ENCODE measurements at places on chromosomes 6 and 20.

DNA sequence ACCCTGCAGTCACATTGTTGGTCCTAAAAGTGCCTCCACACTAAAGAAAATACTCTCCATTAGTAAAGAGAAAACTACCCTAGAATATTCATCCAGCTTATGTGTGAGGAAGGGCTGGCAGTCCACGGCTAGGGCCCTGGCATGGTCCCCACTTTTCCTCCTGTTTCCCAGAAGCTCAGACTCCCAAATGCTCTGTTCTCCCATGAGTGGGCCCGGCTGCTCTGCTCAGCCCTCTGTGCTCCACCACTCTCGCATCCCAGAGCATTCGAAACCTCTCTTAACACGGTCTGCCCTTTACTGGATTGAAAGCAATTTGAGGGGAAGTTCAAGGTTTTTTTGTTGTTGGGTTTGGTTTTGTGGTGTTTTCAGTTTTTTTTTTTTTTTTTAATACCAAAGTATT lies 61.8 kb downstream of the APCDD1L start:
- no peak for DNase-seq

DNA sequence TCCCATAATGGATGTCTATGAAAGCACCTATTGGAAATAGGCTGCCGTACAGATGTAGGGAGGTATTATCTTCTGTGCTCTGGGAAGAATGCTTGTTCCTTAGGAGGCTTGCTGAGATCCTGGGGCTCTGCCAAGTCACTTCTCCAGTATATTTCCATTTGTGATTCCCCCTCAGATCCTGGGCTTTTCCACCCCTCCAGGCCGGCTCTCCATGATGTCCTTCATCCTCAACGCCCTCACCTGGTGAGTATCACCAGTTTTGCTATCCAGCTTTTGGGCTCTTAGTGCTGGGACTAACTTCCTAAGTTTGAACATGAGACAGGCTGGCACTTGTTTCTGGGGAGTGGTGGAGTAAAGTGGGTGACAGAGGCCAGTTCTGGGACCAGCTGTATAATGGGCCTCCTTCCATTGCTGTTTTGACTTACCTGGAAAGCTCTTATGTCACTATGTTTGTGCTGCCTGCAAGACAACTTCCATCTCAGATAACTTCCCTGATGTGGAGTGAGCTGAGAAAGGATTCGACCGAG lies 2.6 kb downstream of the SYS1 start:
- DNase-seq: no peak

- no peak for DNase-seq
Observed at GRCh38 chr20:40982415-40983145, 46.0 kb upstream of the TOP1 start.

- no peak for DNase-seq
Observed at GRCh38 chr6:165599121-165599520, 63.9 kb downstream of the PDE10A start.

DNA sequence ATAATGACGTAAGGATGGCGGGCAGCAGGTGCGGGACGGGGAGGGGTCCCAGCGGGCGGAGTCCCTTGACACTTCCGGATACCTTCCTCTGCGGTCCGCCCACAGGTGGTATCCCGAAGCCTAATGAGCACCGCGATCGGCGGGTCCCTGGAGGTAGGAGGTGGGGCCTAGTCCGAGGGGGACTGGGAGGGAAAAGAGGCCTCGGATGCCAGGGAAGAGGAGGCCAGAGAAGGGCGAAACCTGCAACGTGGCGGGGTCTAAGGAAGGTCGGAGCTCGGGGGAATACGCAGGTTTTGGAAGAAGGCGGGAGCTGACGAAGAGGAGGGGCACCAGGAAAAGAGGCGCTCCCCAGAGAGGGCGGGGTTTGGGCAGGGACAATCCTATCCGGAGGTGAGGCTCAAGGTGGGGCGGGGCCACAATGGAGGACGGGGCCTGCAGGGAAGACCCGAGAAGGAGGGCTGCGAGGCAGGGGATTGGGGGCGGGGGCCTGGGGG lies 3.7 kb downstream of the PRSS16 start:
- no peak for DNase-seq

GRCh38 chr20:12966468-12967085 lies 42.2 kb upstream of the SPTLC3 start:
- no peak for DNase-seq

DNA sequence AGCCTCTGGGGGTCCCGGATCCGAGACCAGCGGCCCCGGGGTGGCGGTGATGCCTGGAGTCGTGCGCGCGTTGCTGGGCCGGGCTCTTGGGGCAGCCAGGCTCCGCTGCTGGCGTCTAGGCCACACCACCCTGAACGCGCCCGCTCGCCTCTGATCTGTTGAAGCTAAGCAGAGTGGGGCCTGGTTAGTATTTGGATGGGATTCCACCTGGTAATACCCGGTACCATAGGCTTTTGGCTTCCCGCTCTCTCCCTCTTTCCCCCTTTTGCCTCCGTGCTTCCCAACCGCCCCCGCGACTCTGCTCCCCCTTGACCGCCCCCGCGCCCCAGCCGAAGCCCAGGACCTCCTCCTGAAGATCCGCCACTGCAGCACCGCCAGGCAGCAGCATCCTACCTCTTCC lies 1383.5 kb upstream of the DEFB115 start:
- DNase-seq: no peak

DNA sequence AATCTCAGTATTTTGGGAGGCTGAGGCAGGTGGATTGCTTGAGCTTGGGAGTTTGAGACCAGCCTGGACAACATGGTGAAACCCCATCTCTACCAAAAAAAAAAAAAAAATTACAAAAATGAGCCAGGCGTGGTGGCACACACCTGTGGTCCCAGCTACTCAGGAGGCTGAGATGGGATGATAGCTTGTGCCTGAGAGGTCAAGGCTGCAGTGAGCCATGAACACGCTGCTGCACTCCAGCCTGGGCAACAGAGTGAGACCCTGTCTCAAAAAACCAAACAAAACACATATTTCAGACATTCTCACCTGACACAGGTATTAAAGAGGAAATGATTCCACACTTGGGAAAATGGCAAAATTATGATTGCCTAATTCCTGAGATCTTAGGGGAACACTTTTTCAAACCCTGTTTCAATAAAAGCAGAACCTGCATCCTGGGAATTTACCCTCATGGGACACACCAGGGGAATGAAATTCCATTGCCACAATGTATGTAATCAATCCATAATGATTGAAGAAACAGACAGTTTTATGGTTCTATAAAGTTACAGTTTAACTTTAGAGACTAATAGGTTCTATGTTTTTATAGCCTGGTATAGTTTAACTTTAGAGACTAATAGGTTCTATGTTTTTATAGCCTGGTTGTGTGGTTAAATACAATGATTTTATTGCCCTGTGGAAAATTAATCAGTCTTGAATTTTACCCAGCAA lies 29.6 kb upstream of the DNAAF9 start:
- no peak for DNase-seq

- DNase-seq: no peak
Observed at GRCh38 chr20:35735826-35736470, 6.1 kb downstream of the RBM39 start.

- DNase-seq: no peak
Observed at GRCh38 chr20:51788822-51789221, 13.5 kb downstream of the SALL4 start.

- DNase-seq: no peak
Observed at GRCh38 chr6:152651986-152652385, 14.8 kb upstream of the SYNE1 start.

- no peak for DNase-seq
Observed at GRCh38 chr6:6003621-6004366, 2.9 kb downstream of the NRN1 start.

GRCh38 chr20:51959066-51959542 lies 156.8 kb upstream of the SALL4 start:
- no peak for DNase-seq

DNA sequence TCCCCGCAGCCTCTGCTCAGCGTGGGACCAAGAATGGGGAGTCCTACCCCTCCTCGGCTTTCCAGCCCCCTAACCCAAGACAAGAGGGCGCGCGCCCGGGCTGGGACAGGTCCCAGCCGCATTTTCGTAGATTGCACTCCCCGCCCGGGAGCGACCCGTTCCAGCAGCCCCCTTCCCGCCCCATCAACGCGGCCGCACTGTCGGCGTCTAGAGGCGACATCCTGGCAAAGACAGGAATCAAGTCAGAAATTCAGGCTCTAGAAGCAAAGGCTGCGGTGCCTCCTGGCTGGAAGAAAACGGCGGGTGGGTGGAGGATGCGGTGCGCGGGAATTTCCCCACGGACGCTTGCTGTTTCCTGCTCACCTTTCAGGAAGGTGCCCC lies 957 bp downstream of the PROKR2 start:
- no peak for DNase-seq

DNA sequence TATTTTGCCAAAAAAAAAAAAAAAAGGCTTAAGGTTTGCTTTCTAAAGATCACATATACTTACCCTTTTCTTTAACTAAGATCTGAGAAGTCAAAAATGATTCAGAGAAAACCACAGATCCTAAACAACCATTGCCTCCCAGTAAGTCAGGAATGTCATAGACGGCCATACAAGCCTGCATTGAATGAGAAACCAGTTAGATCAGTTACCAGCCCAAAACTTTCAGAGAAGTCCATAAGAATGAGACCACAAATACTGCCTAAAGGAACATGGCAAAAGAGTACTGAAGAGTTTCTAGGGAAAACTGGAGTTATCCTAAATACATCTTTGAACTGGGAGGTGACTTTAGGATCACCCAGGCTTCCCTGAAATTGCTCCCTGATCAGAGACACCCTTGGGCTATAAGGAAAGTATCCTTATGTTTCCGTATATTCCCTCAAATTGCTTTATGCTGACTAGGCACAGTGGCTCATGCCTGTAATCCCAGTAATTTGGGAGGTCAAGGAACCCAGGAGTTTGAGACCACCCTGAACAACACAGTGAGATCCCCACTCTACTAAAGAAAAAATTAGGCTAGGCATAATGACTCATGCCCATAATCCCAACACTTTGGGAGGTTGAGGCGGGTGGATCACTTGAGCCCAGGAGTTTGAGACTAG lies 79.4 kb upstream of the SLC4A11 start:
- DNase-seq: no peak

DNA sequence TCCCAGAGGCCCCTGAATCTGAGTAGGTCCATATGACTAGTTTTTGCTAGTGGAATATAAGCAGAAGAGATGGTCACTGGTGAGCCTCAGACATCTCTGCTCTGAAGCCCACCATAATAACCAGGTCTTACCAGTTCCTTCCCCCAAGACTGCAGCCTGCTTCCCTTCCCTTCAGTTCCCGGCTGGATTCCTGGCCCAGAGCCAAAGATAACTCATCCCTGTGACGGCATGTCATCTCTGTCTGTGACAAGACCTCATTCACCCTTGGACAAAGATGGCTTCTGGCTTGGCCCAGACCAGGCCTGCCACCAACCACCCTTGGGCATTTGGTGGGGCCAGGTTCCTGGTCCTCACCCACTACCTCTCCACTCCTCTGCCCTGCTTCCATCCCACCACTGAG lies 145.5 kb upstream of the TOP1 start:
- DNase-seq: no peak

DNA sequence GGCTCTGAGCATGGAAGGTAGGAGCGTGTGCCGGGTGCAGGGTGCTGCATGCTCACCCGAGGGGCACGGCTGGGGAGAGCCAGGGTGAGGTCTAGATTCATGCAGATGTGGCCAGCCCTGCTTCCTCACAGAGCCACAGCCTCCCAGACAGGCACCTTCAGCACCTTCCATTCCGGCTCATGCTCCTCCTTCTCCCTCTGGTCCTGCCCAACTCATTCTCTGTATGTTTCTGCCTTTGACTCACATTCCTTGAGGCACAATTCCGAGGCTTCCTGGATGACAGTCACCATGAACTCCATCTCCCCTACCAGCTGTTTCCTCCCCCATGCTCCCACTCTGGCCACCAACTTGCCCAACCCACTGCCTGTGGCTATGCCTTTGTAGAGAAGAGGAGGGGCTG lies 35.4 kb downstream of the DACT2 start:
- DNase-seq: no peak

GRCh38 chr20:21027569-21027968 lies 78.6 kb downstream of the LINC00237 start:
- DNase-seq: no peak

DNA sequence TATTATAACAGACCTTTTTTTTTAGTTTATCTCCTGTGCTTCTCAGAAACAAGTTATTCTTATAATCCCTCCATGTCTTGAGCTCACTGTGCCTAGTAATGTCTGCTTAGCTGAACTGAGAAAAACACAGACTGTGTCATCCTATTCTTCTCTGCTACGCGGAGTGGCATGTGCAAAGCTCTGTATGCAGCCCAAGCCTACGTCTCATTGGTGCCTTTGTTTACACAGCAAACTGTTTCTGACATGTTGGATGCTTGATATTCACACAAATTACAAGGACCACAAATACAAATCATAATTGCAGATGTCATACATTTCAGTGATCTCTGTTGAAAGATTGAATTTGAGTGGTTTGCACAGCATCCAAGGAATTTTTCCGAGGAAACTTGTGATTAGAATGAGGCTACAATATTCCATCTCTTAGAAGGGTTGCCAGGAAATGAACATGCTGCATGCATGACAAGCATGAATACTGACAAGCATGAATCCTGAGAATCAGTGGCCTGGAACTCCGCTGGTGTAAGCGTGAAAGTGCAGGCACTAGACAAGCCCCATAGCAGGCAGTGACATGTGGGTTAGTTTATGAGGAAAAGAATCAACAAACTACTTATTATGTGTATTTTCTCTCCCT lies 128.4 kb upstream of the SGK1 start:
- no peak for DNase-seq

GRCh38 chr6:112227411-112227810 lies 27.0 kb downstream of the LAMA4 start:
- DNase-seq: no peak

DNA sequence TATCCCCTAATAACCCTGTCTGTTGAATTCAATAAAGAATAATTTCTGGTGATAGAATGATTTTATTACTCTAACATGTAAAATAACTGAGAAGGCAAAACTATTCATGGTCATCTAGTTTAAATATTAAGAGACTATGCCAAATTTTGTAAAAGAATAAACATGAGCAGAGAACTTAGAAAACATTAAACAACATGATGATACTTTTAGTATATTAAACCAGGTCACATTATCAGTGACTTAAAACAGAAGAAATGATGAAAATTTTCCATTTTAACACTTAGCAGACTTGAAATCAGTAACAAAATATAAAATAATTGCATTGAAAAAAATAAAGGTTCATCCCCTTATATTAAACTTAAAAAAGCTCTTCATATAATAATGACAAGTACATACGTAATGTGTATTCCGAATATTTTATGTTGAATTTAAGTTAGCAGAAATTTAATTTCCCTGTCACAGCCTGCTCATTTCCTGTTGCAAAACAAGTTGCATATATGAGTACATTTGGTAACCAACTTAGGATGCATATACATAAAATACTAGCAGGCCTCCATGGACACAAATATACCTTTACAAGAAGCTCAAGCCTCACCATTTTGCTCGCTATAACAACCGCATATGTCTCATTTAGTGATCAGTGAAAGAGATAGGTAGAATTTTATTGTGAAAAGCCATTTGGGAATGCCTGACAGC lies 40.6 kb downstream of the DTNBP1 start:
- DNase-seq: no peak

DNA sequence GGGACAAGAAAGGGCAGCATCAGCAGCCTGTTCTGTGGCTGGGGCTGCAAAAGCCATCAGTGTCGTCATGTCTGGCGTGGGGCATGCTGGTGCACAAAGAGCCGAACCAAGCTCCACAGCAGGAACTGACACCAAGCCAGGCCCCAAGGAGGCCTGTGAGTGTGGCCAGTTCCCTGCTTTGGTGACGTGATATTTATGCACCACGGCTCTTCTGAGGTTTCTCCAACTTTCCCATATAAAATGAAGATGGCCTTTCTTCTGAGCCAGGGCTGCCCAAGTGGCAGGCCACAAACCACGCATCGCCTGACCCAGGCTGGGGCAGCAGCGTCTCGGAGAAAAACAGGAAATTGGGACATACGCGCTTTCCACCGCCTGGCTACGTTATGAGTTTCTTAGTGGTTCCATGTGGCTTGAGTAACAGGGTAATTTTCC lies 109.9 kb downstream of the RIN2 start:
- no peak for DNase-seq

Data from thymus (tissue), 14 donors.